SHP77 (cell line): ENCODE measurements at places on chromosomes 6 and 20.
A peak's percentile ranks its signal among the peaks of the same experiment; 100 is the strongest.

DNA sequence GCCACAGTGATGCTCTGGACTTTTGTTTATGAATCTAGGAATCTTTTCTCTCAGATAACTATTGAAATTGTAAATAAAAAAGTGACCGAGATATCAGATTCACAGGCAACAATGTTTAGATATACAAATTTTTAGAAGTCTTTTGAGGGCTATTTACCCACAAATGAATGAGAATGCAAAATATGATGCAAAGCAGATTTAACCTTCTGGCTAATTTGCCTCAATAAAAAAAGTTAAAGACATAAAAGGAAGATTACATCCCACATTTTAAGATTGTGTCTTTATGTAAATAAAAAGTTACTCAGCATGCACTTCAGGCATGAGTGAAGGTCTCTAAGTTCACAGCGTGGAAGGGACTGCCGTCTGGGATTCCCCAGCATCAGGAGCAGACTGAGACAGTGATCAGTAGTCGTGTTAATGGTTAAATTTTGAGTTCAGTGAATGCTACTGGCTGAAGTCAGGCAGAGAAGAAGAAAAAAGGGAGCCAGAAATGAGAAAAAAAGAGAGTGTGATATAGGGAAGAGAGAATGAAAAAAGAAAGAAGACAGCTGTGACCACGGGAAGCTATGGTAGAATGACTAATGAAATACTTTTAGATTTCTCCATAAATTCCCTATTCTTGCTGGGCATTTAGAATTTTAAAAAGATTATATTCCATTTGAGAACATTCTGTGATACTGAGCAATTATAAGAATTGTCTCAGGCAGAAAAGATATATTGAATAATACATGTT, 93.6 kb downstream of the MYB start:
- DNase-seq: no peak

GRCh38 chr6:144104488-144104887, 9.1 kb upstream of the SF3B5 start:
- no peak for DNase-seq

- peak; percentile 20 for DNase-seq
These were observed 8.4 kb upstream of the EPB41L1 start for GRCh38 chr20:36145877-36146707.

GRCh38 chr6:128600397-128600951, 80.1 kb upstream of the PTPRK start:
- DNase-seq: no peak

DNA sequence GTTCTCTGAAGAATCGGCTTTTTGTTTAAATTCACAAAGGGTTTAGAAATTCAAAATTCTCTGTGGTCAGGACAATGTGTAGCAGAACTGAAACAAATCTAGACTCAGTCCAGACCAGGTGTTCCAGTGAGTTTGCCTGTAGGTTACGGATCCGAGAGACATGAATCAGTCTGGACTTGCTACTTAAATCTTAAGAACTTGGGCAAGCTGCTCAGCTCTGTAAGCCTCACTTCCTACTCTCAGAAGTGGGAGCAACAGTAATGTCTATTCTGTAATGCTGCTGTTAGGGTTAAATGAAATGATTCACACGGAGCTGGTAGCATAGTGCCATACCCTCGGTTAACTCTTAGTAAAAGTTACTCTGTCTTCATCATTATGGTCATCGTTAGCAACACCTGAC, 37.7 kb downstream of the HECA start:
- no peak for DNase-seq

DNA sequence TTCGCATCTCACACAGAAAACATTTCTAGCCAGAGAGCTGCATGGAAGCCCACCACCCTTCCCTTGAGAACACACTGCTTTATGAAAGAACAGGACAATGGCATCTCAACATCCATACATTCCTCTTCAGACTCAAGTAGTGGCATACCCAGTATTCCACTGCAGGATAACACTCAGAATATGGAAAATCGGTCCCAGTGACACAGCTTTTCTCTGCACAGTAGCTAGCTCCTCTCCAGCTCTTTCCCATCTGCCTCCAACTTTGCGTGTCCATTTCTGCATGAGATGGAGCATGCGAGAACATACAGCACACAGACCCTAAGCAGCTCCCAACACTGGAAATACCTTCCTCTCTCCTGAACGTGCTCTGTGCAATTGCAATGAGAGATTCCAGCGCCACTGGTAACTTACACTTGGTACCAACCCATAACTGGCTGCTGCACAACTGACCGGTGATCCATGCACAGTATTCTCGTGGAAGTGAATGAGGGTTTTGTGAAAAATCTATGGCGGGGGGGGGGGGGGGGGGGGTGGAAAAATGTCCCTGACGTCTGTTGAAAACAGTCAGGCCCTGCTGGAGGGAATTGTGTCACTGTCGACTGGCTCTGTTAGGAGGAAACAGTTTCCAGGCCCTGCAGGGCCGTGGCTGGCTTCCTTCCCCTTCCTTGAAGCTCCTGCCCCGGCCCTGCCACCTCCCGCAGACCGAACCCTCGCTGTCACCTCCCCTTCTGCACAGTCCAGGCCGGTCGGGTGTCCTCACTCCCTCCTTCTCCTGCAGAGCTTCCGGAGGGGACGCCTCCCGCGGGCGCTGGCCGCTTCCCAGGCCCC, 265.9 kb upstream of the QKI start:
- no peak for DNase-seq

DNA sequence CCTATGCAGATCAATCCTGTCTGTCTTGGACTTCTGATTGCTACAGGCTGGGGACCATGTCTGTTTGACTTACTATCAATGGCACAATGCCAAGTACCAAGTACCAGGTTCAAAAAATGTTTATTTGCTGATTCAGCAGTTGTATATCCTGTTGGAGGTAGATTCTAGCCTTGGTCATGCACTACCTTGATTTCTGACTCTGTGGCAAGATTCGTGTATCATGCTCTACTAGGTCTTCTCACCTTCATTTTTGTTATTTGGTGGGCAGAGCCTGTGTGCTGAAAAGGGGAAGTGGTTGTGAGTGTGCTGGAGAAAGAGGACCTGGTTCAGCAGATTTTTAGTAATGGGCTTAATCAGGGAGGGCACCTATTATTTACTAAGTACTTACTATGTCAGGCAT, 192.4 kb upstream of the MYLIP start:
- DNase-seq: no peak

- no peak for DNase-seq
These were observed 10.5 kb downstream of the ZC3H12D start for GRCh38 chr6:149474108-149474935.

GRCh38 chr6:37456126-37456525, 23.1 kb downstream of the CMTR1 start:
- DNase-seq: no peak
